Left renal cortex interstitium (tissue), 4 donors: ENCODE measurements at places on chromosomes 1 and 21. TPM values are rescaled to one million over a fixed set of nuclear protein-coding genes. Genes with fewer than 3 reads are reported as not detected.

HSPB7 gene
- 3.9 TPM for polyA plus RNA-seq

SPRR2A gene
- polyA plus RNA-seq = 0.14 TPM

TBX19 gene
- 2.2 TPM for polyA plus RNA-seq

HCRTR1 gene
- polyA plus RNA-seq = 0.25 TPM

DNA sequence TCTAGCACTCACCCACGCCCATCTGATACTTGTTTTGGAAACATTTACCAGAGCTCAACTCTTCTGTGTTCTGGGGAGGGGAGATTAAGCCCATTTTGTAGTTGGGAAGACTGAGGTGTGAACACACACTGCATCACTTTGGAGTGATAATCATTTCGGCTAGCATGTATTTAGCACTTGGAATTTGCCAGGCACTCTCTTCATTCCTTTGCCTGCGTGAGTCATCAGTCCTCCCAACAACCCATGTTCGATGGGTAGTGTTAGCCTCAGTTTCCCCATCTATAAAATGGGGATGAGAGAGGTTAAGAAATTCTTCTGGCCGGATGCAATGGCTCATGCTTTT lies 182.8 kb upstream of the TMEM51 start:
- no peak for DNase-seq

DNA sequence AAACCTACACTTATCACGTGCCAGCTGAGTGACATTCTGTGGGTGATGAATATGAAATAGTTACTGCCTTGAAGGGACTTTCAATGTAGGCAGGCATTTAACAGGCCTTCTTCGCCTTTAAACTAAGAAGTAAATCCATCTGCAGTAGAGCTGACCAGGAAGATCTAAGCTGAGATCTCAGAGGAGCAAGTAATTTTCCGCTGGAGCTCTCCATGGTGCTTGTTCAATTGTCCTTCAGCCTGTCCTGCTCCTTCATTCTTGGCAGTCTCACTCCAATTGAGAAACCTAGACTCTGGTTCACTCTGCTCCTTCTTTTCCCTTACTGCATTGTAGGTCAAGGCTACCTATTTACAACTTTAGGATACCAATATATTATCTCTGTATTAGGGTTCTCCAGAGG lies 183.5 kb downstream of the HMCN1 start:
- DNase-seq = no peak

DNA sequence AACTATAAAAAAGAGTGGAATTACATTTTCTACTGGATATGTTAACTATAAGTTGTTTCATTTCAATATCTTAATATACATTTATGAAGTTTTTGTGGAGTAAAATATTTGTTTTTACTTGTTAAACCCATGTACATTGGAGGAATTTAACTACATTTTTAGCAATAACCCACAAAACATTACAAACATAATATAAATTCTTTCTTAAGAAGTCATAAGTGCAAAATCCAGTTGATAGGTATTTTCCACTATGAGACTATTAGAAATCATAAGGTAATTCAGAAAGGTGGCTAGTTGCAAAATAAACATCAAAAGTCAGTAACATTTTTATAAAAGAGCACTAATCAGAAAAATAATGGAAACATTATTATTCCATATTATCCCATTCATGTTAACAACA lies 73.9 kb upstream of the RRP15 start:
- no peak for DNase-seq

GRCh38 chr1:237961754-237962153 lies 71.0 kb upstream of the ZP4 start:
- DNase-seq = no peak

- DNase-seq = no peak
These were observed 40.2 kb downstream of the FASLG start for GRCh38 chr1:172699111-172699510.

GRCh38 chr1:189021577-189021976 lies 1456.1 kb downstream of the BRINP3 start:
- DNase-seq = no peak
